Bone marrow (tissue), 2 donors: ENCODE measurements at places on chromosomes 7 and 10.

GRCh38 chr10:74652664-74653063 is 173.7 kb upstream of the KAT6B start:
- DNase-seq: no peak

DNA sequence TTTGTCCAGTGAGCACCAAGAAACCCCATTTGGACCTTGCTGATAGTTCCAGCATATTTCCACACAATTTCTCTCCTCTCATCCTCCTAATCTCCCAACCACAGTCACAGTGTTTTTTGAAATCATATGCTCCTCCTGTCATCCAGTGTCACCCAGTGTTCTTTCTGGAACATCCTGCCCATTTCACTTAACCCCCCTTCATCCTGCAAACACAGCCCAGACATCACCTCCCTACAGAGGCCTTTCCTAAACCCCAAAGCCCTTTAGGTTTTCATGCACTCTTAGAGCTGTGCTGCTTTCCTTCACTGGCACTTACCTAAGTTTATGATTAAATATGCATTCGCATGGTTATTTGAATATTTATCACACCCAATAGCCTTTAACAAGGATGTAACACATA is 1158.0 kb upstream of the C7orf33 start:
- DNase-seq: no peak

- DNase-seq: no peak
Measured at GRCh38 chr7:110388457-110388856, 702.5 kb upstream of the LRRN3 start.

DNA sequence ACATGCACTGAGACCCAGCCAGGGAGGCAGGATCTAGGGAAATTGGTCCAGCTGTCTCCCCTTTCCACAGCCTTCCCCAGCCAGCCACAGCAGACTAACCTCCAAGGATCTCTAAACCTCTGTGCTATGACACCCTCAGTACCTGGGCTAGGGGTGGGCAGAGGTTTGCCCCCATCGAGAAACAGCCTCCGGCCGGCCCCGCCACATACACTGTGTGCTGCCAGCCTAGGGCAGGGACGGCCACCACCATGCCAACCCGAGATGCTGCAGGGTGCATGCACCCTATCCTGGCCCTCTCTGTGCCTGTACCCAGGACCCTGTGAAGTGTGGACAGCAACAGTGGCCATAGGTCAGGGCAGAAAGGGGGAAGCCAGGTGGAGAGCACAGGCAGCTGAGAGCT is 58.1 kb downstream of the PARP12 start:
- no peak for DNase-seq

- no peak for DNase-seq
Measured at GRCh38 chr10:126090911-126091728, 194.8 kb downstream of the FANK1 start.

GRCh38 chr10:124383496-124383895 is 35.2 kb downstream of the OAT start:
- DNase-seq: no peak

- DNase-seq: peak; percentile 39
Measured at GRCh38 chr10:5442065-5442989, 30.0 kb downstream of the NET1 start.

GRCh38 chr10:17028798-17029197 is 100.8 kb downstream of the CUBN start:
- no peak for DNase-seq
